ENCODE measurements at places on chromosomes 11 and 22.
A peak's percentile ranks its signal among the peaks of the same experiment; 100 is the strongest.

DNA sequence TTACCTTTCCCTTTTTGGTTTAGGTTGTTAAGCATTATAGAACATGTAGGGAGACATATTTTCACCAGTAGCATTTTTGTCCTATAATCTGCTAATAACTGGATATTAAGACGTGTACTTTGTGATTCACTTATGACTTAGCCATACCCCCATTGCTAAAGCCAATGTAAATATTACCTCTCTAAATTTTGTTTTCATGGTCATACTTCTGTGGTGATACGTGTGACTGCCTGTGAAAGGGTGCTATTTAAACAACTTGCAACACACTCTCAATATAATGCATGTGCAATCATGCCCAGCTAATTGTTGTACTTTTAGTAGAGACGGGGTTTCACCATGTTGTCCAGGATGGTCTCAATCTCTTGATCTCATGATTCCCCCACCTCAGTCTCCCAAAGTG, 36.2 kb upstream of the PAK1 start:
- no peak for DNase-seq

GRCh38 chr22:30970356-30970746, 1.3 kb downstream of the TUG1 start:
- no peak for DNase-seq

DNA sequence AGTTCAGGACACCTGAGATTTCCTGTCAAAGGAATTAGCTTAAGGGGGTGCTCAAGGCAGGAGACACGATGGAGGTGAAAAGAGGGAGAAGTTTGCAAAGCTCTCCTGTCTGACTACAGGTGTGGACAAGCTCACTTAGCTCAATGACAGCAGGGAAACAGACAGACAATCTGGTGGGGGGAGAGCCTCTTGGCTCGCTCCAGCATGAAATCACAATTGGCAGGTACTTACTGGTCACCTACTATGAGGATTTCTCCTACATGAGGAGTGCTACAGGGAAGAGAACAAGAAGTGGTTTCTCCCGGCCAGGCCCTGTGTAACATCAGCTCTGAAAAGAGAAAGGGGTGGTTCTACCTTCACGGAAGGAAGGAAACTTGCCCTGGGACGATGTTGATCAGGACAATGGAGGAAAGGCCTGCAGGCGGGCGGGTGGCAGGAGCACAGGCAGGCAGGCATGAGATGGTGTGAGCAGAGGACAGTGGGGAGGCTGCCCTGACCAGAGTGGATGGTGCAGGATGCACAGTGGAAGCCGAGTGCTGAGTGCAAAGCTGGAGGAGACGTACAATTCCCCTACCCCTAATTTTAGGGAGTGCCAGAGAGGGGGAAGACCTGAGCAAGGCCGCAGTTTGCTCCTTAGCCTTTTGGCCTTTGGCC, 57.9 kb upstream of the CRTAM start:
- no peak for DNase-seq

- DNase-seq: no peak
These were observed 191.9 kb downstream of the NELL1 start for GRCh38 chr11:20861322-20861721.

DNA sequence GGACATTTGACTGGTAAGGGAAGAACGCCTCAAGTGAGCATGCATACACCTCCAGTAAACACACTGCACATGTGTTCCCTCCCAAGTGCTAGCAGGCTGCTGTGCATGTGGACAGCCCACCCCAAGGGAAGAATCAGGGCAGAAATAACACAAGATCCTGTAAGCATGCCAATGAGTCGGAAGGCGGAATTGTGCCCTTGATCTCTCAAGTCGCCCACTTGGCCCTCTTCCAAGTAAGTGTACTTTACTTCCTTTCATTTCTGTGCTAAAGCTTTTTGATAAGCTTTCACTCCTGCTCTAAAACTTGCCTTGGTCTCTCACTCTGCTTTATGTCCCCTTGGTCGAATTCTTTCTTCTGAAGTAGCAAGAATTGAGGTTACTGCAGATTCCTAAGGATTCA, 139.6 kb downstream of the TRPC6 start:
- no peak for DNase-seq

DNA sequence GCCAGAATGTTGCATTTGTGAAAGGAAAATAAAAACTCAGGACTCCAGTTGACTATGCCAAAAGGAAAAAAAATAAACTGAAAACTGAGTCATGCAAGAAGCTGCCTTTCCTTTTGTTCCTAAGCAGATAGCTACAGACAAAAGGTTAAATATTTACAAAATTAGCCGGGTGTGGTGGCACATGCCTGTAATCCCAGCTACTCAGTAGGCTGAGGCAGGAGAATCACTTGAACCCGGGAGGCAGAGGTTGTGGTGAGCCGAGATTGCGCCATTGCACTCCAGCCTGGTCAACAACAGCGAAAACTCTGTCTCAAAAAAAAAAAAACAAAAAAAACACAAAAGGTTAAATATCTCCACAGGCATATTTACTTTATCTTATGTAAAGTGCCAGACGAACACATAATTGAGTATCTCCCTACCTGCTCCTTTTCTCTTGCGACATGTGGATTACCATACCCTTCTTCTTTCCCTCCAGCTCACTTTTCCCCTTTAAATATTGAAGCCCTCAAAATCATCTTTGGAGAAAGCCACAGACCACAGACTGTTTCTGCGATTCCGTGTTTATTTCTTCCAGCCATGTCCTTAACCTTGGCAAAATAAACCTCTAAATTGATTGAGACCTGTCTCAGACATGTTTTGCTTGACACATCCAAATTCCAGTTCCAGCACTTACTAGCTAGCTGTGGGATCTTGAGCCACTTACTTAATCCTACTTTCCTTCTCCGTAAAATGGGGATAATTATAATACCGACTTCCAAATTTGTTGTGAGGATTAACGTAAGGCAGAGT, 2.3 kb upstream of the SMPD1 start:
- no peak for DNase-seq

- DNase-seq: no peak
These were observed 66.2 kb upstream of the ZC3H12C start for GRCh38 chr11:110026858-110027626.

GRCh38 chr11:62217191-62217748, 8.8 kb downstream of the SCGB2A1 start:
- DNase-seq: peak; percentile 10

- no peak for DNase-seq
These were observed 17.6 kb upstream of the TAB1 start for GRCh38 chr22:39381930-39382329.

DNA sequence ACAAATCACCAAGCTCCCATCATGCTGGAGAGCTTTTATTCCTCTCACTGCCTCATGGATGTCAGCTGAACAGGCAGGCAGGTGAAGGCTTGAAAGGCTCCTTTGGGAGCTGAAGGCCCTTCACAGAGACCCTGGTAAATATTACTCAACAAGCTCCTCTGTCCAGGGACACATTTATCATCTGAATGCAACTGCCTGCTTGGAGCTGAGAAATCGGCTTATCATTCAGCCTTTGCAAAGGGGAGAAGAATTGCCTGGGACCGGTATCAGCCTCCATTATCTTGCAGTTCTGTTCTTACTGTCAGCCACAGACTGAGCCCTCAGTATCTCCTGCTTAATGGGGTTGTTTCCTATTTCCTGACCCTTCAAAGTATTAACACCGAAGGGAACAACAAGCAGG, 113.8 kb upstream of the PITPNB start:
- DNase-seq: peak; percentile 63

DNA sequence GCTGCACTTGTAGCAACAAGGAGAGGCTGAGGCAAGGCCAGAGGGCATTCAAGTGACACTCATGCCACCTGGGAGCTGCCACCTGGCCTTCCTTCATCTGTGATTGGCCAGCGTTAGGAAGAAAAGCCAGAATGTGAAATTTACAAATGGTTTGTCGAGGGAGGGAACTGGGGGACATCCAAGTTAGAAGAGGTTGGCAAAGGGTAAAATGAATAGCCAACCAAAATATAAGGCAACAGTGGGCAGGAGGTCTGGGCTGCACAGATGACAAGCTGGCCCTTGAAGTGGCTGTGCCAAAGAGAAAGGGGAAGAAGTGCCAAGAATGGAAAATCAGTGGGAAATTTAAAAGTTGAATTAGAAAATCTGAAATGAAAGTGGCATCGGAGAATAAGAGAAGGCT, 221.4 kb downstream of the C11orf91 start:
- no peak for DNase-seq

DNA sequence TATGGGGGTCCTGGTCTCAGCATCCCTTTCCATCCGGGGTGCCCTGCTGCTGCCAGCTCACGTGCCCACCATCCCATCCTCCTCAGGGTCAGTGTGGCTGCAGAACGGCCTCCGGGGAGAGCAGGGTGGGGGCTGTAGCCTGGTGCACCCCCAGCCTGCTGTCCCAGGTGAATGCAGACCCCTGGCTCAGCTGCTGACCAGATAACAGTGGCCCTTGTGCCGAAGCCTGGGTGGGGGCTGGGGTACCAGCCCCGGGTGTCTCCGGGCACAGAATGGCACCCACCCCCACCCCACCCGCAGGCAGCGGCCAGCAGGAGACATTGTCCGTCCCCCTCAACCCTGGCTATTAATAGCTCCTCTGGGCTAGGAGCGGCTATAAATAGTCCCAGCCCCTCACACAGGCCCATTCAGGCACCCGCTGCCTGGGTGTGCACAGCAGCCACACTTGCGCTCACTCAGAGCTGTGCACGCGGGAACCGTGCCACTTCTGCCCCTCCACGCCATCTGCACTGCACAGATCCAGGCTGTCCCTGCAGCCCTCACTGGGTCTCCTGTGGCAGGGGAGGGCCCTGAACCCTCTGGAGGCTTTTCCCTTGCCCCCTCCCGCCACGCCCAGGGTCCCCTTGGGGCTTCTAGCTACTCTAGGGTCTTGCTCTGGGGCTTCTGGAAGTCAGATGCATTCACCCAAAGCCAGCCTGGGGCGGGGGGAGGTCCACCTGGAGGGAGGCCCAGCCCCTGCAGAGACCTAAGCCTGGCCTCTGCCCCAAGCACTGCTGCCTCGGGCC, 18.7 kb downstream of the CRELD2 start:
- DNase-seq: peak; percentile 90

DNA sequence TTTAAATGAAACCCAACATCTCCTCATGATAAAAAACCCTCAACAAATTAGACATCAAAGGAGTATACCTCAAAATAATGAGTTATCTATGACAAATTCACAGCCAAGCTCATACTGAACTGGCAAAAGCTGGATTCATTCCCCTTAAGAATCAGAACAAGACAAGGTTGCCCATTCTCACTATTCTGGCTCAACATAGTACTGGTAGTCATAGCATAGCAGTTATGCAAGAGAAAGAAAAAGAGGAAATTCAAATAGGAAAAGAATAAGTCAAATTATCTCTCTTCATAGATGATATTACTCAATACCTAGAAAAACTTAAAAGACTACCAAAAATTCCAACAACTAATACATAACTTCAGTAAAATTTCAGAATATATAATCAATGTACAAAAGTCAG, 29.4 kb upstream of the XKR3 start:
- no peak for DNase-seq

DNA sequence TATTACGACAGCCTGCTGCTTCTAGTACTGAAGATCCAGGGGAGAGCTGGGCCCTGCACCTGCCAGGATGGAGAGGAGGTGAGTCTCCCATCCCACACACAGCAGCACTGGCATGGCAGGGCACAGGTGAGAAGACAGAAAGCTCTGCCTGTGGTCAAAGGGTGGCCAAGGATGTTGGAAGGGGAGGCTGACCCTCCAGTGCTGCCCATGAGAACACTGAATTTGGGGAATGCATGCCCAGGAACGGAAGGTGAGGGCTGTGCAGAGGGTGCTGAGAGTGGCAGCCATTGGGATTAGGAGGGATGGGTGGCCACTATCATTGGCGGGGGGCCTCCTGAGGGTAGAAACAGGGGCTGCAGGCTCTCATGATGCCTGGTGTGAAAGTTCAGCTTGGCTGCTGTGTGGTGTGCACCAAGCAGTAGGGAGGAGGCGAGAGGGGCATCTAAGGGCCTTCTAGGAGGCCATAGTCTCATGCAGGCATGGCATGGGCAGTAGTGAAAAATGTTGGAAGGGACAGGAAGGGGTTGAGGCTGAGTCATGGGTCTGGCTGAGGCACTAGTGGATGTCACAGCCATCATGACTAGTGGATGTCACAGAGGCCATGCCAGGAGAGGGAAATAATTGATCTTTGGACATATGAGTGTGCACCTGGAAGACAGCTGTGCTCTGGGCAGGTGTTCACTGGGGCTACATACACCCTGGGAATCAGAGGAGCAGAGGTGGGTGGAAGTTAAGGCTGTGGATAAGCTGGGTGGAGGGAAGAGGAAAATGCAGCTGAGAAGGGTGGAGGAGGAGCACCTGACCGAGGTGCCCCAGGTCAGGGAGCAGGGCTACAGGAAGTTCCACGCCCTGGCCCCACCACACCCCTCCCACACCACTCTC, 2.5 kb upstream of the LRRC74B start:
- DNase-seq: no peak

GRCh38 chr11:92224407-92225124, at the start of gene FAT3:
TSS of gene FAT3 (plus strand) at chr11:92224818. CDS start at chr11:92352113, 127,295 bp downstream.
- DNase-seq: peak; percentile 66

- DNase-seq: no peak
These were observed 86.6 kb upstream of the GRIK4 start for GRCh38 chr11:120424970-120425332.

DNA sequence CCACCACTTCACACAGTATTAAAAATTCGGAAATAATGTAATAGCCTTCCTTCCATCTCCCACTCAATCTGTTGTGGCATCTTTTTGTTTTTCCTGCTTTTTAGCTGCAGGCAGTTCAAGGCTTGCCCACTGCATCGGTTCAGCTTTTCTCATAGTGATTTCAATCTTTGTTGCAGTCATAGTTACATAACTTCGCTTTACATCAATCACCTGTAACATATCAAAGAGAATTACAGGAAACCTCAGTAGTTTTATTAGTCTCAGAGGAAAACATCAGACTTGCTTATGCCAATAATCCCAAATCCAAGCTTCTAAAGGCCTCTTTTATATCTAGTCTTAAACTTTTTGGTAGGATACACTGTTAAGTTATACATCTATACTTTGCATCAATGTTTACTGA, 20.5 kb downstream of the CHORDC1 start:
- DNase-seq: no peak

GRCh38 chr11:76448506-76448905, 3.7 kb downstream of the EMSY start:
- no peak for DNase-seq

GRCh38 chr11:80860632-80861031, 1419.8 kb upstream of the TENM4 start:
- no peak for DNase-seq

Data from cardiac muscle cell (in vitro differentiated cells and primary cell).